ENCODE measurements at places on chromosomes 16 and 17. TPM values are rescaled to one million over a fixed set of nuclear protein-coding genes. Genes with fewer than 3 reads are reported as not detected.

- H3K27ac ChIP-seq, result no peak overlapping the region
- H3K36me3 ChIP-seq, result 0 out of 2 replicates have a peak, but pooled peaks cover 2% of the 10 kb centered on the region
- H3K27me3 ChIP-seq, result no peaks in the 10 kb centered on the region
- H3K4me3 ChIP-seq, result no peak overlapping the region
Observed at GRCh38 chr17:628089-628941, 86.3 kb downstream of the VPS53 start.

DNA sequence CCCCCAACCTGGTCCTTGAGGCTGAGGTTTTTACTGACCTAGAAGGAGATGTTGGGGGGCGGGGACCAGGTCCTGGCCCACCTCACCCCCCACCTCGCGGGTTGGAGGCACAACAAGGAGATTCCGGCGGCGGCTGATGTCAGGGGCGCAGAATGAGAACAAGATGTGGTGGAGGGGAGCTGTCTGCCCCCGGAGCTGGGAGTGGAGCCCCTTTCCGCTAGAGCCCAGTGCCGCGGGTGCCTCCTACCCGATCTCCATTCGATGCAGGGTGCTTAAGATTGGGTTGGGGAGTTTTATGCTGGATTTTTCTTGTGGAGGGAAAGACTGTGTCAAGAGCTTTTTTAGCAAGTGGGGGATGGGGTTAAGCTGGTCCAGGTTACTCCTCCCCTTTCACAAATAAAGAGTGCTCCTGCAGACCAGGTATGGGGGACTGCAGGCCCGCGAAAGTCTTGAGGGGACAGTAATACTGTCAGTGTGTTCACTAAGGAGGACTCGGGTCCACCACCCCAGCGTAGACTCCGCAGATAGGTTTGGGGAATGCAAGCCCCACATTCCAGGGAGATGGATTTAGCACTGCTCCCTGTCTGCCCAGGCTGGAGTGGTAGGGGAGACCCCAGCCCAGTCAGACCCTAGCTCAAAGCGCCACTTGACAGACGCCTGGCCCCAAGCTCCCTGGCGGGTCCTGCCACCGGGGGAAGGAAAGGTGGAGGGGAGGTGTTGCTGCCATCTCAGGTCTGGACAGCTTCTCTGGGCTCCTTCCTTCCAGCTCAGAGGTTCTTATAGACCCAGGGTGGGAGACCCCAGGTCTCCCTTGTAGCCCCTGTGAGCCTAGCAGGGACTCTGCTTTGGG lies 2.0 kb downstream of the CACNA1G start:
- DNase-seq, result no peak
- H3K27me3 ChIP-seq, result no peaks in the 10 kb centered on the region
- H3K4me3 ChIP-seq, result peak overlapping the region; percentile 25
- H3K36me3 ChIP-seq, result no peaks in the 10 kb centered on the region
- H3K27ac ChIP-seq, result no peak overlapping the region

DNA sequence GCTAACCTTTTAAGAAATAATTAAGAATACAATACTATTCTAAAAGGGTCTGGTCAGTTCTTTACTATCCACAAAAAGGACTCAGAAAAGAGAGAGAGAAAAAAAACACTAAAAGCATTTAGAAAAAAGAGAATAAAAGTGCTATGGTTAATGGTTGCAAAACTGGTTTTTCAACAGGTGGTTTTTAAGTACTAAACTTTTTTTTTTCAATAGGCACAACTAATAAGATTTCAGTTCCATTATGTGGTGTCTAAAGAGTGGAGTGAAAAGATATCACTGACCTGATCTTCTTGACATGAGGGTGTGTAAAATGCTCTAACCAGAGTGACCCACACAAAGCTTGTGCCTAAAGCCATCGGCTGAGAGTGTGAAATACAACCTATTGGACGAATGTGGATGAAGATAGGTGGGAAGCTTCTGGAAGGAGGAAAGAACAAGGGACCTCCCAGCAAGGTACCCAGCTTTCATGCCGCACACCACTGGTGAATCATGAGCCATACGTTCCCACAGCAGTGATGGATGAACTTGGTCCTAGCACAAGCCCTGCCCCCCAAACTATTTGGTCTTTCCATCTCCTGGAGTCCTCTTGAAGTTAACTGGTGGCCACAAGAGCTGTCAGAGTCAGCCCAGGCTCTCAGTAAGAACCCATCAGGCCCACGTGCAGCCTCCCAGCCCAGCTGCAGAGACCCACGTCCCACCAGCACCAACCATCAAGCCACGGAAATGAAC lies 103.0 kb downstream of the ZFHX3 start:
- no peak overlapping the region for H3K4me3 ChIP-seq
- no peak overlapping the region for H3K27ac ChIP-seq
- no peak for DNase-seq
- no peaks in the 10 kb centered on the region for H3K36me3 ChIP-seq

DNA sequence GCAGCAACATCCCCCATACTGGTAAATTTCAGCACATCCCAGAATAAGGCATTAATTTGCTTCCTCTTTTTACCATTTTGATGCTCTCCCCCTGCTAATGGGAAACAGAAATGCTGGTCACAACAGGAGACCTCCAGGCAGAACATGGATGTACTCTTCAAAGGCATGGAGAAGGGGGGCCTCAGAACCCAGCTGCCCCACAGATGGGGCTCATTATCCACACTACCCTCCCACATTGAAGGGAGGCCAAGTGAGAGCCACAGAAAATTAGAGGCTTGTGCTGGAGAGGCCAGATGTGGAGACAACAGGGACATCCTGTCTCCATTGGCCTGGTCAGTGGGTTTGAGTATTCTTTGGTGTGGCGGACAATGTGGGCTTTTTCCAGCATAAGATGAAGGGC lies 150.1 kb upstream of the CDH11 start:
- H3K4me3 ChIP-seq, result no peak overlapping the region
- no peaks in the 10 kb centered on the region for H3K4me1 ChIP-seq
- DNase-seq, result no peak

- H3K27ac ChIP-seq, result no peak overlapping the region
- no peaks in the 10 kb centered on the region for H3K36me3 ChIP-seq
- H3K4me1 ChIP-seq, result peaks cover 12% of the 10 kb centered on the region
- no peak overlapping the region for H3K4me3 ChIP-seq
Observed at GRCh38 chr17:44905006-44906000, 6.1 kb upstream of the EFTUD2 start.

GRCh38 chr16:79985606-79986005 lies 385.1 kb upstream of the MAF start:
- no peaks in the 10 kb centered on the region for H3K36me3 ChIP-seq
- no peak for DNase-seq
- no peak overlapping the region for H3K27ac ChIP-seq
- H3K4me1 ChIP-seq, result no peaks in the 10 kb centered on the region
- no peaks in the 10 kb centered on the region for H3K27me3 ChIP-seq

- no peak overlapping the region for H3K4me3 ChIP-seq
- H3K27me3 ChIP-seq, result no peaks in the 10 kb centered on the region
- no peaks in the 10 kb centered on the region for H3K36me3 ChIP-seq
- H3K27ac ChIP-seq, result no peak overlapping the region
- no peak for DNase-seq
Observed at GRCh38 chr17:79819085-79819484, 20.2 kb downstream of the CBX4 start.

- peak overlapping the region; percentile 92 for H3K27ac ChIP-seq
- no peak for DNase-seq
- H3K27me3 ChIP-seq, result no peaks in the 10 kb centered on the region
- H3K36me3 ChIP-seq, result no peaks in the 10 kb centered on the region
- peaks cover 97% of the 10 kb centered on the region for H3K4me1 ChIP-seq
Observed at GRCh38 chr16:24992696-24993095, 22.5 kb downstream of the ARHGAP17 start.

Gene CRYM
- 0.41 TPM for total RNA-seq

Gene PRKCB
- 0.41 TPM for total RNA-seq

Gene RUNDC3A
- 3.6 TPM for total RNA-seq

Gene CCDC144A
- total RNA-seq, result 0.57 TPM
